ENCODE measurements at places on chromosomes 5 and 9.

DNA sequence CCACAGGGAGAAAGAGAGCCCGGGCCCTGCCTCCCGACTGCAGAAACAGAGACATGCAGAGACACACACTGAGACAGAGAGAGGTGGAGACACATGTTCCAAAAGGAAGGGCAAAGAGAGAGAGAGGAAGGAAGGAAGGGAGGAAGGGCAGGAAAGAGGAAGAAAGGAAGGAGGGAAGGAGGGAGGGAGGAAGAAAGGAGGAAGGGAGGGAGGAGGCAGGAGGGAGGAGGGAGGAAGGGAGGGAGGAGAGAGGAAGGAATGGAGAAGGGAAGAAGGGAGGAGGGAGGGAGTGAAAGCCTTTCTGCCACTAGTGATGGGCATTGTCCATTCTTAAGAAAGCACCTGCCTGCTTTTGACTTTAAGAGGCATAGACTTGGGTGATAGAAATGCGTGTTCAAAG lies 31.8 kb upstream of the FIBCD1 start:
- no peak for DNase-seq

GRCh38 chr9:72855890-72856523 lies 96.8 kb downstream of the ALDH1A1 start:
- no peak for DNase-seq

DNA sequence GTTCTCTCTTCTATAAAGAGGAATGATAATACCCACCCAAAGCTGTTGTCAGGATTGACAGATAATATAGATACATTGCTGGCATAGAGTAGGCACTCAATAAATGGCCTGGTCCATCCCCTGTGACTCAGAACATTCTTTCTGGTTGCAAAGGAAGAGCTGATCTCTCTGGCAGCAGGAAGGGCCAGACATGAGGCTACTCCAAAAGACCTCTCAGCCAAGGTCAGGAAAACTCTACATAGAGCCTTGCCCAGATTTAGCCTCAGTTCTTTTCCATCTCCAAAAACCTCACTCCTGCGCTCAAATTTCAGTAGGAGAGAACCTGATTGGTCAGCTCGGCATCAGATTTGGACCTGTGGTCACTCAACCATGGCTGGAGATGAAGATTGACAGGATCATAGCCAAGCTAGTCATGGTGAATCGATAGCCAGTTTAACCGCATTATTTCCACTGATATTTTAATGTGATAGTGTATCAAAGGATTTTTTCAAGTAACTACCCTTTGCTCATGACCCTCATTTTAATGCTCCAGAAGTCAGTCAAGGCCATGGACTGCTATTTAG lies 319.6 kb downstream of the DRD1 start:
- no peak for DNase-seq

GRCh38 chr5:157204765-157205164 lies 24.1 kb downstream of the ITK start:
- no peak for DNase-seq

- no peak for DNase-seq
Measured at GRCh38 chr9:73114958-73115357, 36.7 kb upstream of the ANXA1 start.

- DNase-seq: no peak
Measured at GRCh38 chr5:132162945-132163344, 64.7 kb downstream of the P4HA2 start.

DNA sequence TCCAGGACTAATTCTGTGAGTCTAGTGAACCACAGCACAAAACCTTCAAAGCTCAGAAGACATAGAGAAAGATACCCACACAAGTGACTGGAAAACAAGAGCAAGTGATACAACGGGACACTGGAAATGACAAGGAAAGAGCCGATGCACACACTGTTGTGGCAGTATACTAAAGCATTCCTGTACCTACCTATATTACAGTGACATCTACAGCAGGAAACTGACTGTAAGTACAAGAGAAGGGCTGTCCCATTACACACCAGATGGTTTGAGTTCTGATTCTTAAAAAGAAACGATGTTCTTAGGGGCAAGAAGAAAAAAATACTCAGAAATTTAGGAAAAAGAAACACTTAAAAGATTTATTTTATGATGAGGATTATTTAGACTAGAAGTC lies 18.5 kb downstream of the TMEM245 start:
- DNase-seq: no peak

DNA sequence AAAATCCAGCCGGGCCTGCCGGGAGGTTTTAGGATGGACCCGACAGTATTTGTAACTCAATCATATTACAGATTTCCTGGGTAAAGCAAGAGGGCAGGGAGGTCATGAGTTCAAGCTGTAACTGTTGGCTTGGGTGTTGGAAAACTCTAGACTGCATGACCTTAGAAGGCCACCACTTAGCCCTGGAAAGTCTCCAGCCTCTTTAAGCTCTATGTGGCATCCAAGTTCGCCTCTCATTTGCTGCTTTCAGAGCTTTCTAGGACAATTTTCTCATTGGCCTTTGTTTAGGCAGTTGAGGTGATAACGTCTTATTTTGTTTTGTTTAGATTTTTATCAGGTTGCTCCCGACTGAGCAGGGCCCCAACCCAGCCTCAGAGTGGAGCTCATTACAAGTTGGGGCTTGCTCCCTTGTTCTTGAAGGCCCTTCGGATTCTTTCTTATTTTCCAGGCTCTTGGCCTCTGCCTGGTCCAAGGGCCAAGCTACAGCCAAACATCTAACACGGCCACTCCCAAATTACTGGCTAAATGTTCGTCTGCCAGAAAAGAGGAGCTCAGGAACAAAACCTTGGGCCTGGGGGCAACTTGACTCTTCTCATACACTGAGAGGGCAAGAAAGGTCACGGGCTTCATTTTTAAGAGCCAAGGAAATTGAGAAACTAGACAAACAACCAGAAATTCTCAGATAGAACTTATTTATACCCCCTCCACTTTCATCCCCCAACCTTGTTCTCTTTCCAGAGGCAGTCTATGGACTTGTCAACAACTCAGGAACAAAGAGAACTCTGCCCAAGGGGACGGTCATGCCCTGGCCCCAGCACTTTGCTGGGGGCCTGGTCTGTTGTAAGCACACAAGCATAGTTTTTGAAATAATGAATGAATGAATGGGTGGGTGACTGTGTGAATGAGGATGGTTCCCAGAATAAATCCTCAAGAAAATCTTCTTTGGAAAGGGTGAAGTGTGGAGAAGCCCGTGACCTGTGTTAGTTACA lies 526.9 kb downstream of the BNC2 start:
- DNase-seq: no peak

DNA sequence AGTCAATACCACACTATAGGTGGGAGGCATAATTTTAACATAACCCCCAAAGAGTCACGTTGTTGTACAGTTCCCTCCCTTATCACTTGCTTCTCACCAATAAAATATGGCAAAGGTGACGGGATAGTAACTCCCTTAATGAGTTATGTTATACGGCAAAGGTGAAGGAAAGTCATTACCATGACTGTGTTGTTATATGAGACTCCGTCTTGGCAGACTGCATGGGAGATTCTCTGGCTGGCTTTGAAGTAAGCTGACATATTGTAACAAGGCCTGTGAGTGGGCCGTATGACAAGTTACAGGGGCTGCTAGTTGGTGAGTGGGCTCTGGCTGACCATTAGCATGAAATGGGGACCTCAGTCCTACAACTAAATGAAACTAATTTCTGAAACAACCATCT lies 366.4 kb upstream of the FTMT start:
- DNase-seq: no peak

DNA sequence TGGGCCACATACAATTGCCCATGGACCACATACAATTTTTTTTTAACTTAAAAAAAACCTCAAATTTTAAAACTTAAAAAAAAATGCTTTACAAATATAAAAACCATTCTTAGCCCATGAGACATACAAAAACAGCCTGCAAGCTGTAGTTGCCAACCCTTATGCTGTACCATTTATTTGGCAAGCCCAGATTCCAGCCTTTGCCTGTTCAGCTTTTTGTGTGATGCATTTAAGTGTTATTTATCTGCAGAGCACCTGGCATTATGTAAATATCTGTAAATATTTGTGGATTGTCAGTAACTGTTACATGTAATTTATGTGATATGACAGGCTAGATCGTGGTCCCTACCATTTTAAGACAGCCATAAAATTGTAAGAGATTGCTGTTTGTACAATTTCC lies 32.6 kb downstream of the HEXB start:
- DNase-seq: no peak

- DNase-seq: no peak
Measured at GRCh38 chr5:133145436-133146170, 93.8 kb downstream of the HSPA4 start.

- DNase-seq: no peak
Measured at GRCh38 chr5:172765766-172766286, 5.2 kb downstream of the DUSP1 start.

- no peak for DNase-seq
Measured at GRCh38 chr9:112853882-112854585, 36.6 kb downstream of the SLC46A2 start.

GRCh38 chr5:89230178-89230577 lies 347.2 kb upstream of the MEF2C start:
- DNase-seq: no peak

- DNase-seq: no peak
Measured at GRCh38 chr9:117677572-117677971, 26.6 kb upstream of the TLR4 start.

- DNase-seq: no peak
Measured at GRCh38 chr5:179153921-179154345, 93.8 kb downstream of the ZNF354C start.

DNA sequence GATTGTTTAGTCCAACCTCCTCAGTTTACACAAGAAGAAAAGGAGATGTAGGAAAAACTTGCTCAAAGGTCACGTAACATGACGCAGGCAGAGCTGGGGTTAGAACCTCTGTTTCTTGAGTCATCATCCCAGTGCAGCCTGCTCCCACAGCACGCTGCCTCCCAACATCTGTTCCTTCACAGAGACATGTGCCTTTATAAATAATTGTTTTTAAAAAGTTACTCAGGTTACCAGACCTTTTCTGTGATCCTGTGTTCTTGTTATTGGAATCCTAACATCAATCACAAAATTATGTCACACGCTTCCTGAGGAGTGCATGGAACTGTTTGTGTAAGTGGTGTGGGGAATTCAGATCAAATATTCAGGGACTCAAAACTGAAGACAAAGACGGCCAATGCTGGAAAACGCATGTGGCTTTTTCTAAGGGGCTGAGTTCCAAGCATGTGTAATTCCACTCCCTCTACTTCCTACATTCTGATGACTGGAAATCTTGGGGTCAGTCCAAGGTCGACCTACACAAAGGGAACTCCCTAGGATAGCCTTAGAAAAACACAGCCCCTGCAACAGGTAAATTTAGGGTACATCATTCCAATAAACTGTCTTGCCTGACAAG lies 184.3 kb downstream of the TSSK1B start:
- no peak for DNase-seq

DNA sequence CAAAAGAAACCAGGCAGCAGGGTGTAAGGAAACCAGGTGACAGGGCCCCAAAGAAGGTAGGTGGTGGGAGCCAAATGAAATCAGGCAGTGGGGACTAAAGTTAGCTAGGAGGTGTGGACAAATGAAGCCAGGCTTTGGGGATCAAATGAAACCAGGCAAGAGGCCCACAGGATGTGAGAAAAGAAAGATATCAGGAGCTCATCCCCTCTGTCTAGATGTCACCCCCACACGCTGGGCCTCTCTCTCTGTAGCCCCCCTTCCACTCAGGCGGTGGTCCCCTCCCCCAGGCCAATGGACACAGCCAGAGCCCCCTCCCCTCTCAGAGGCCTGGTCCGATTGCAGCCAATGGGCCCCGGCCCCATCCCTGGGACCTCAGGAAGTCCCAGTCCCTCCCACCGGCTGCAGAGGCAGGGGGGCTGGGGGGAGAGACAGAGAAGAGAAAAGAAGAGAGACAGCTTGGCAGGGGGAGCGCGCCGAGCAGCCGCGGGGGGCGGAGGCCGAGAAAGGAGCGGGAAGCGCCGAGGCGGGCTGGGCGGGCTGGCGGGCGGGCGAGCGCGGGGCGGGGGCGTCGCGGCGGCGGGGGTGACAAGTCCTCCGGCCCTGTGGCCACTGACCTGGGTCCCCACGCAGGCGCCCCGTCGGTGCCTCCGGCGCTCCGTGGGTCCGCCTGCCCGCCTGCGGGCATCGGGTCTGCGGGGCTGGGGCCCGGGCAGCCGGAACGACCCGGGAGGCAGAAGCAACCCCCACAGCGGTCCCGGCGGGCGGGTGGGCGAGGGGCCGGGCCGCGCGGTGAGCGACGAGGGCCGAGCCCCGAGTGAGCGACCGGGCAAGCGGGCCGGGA lies 11.9 kb downstream of the CNTFR start:
- no peak for DNase-seq

- DNase-seq: no peak
Measured at GRCh38 chr9:127502706-127503378, 51.5 kb downstream of the LRSAM1 start.

DNA sequence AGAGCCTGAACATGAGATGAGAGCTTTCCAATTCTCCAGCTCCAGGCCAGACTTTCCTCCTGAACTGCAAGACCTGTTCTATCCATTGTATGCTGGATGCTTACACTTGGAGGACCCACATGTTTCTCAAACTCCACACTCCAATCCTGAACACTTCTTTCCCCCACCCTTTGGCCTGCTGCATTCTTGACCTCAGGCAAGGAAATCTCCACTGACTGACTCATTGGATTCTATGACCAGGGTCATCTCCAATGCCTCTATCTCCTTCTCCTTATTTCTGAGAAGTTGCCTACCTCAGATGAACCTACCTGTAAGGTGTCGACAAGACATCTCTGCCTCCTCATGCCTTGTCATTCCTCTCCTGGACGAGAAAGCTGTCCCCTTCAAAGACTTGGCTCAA lies 153.6 kb downstream of the CRB2 start:
- DNase-seq: no peak

- DNase-seq: no peak
Measured at GRCh38 chr9:113548221-113549041, 84.9 kb downstream of the RGS3 start.

DNA sequence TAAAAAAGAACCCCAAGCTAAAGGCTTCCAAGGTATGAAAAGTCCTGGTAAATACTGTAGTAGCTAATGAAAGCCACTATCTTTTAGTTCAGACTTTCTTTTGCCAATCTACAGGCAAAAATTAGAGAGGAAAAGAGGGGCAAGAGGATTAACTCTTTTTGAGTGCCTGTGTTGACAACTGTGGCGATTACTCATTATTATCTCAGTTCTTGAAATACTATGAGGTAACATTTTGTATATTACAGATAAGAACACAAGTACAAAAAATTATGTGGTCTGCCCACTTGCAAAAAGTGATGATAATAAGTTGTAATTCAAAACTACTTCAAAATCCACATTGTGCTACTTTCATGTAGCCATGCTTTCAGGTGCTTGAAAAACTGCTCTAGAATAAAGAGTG lies 144.0 kb downstream of the DTWD2 start:
- DNase-seq: no peak

GRCh38 chr5:133821311-133821741 lies 147.1 kb downstream of the C5orf15 start:
- DNase-seq: no peak

Measured in 8988T (cell line).